ENCODE measurements at places on chromosomes 11 and 22.

DNA sequence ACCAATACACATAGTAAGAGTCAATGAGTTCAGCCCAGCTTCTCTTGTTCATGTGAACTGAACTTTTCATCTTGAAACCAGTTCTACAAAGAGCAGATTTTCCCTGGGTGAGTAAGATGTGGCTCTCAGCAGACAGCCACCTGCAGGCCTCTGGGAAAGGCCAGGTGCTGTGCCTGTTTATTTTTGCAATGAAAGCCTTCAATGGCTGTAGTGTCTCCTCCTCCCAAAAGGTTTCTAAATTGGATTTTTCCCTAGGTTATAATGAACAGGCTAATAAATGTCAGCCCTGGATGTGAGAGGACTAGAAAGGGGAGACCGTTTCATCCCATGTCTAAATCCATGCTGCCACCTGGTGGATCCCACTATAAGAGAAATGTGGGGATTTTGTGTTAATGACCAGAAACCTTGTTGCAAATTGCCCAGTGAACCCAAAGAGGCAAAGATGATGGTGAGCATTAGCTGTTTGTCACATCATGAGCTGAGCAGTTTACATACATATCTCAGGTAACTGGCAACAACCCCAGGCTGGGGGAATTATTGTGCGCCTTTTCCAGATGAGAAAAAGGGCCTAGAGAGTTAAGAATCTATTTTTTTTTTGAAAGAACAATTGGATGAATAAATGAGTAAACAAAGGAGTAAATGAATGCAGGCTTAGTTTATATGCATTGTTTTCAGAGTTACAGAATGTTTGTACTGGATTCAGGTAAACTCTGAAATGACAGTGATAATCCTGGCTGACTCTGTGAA, 12.7 kb downstream of the C11orf91 start:
- DNase-seq, result peak; percentile 81

DNA sequence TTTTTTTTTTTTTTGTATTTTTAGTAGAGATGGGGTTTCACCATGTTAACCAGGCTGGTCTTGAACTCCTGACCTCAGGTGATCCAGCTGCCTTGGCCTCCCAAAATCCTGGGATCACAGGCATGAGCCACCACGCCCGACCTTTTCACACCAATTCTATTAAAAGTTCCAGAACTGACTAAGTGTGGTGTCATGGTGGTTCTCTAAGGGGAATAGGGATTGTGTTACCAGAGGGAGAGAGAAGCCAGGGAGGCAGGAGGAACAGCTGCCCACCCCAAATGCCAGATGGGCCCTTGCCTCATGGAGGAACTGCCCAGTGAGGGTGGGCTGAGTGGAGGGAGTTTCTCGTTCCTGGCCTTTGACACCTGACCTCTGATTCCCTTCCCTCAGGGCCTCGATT, 5.9 kb downstream of the RPS6KA4 start:
- DNase-seq, result no peak

GRCh38 chr22:27715106-27715505, 86.5 kb downstream of the MN1 start:
- DNase-seq, result no peak

GRCh38 chr22:44172370-44173108, 8.2 kb upstream of the PARVG start:
- DNase-seq, result no peak

DNA sequence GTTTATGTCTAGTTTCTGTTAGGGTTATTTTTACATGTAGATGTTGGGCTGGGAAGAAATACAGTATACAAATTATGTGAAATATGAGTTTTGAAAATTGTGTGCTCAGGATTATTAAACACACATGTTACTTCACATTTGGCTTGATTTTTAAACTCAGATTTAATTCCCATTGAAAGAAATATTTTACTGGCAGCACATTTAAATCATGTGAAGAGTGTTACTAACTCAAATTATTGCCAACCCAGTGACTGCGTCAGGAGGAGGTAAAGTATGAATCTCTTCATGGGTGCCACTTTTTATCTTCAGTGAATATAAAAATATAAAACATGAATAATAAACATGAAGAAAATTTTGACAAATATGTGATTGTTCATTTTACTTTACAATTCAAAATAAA, 457.5 kb upstream of the CCDC179 start:
- no peak for DNase-seq

DNA sequence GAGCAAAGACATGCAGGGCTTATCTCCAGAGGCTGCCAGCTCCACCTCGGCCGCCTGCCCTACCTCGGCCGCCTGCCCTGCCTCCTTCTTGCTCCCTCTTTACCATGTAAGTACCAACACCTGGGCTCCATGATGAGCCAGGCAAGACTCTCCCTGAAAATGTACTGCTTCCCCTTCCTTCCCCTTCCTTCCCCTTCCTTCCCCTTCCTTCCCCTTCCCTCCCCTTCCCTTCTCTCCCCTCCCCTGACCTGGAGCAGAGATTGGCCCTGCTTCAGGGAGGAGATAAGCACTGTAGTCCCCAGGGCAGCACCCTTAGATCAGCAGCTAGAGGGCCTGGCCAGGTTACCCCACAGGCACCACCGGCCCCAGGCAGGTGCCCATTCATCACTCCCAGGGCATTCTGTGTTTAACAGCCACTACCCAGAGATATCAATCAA, 25.4 kb upstream of the ADORA2A start:
- DNase-seq, result no peak

DNA sequence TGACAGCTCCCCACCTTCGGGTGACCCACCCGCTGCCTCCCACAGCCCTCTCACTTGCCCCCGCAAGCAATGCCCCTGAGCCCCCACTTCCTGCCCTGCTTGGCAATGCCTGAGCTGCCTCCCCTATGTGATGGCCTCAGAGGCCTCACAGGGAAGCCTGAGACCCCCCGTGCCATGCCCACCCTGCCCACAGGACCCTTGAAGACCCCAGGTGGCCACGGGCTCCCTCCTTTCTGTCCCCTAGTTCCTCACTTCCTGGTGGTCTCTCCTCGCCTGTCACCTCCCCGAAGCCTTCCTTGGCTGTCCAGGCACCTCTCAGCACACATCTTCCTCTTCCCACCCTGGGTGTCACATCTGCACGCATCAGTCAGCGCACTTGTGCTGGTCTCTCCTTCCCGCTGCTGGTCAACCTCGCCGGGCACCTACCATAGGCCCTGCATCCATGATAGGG, 90.5 kb downstream of the BRD1 start:
- DNase-seq, result no peak

GRCh38 chr11:130278745-130279144, 36.0 kb downstream of the ZBTB44 start:
- DNase-seq, result no peak

DNA sequence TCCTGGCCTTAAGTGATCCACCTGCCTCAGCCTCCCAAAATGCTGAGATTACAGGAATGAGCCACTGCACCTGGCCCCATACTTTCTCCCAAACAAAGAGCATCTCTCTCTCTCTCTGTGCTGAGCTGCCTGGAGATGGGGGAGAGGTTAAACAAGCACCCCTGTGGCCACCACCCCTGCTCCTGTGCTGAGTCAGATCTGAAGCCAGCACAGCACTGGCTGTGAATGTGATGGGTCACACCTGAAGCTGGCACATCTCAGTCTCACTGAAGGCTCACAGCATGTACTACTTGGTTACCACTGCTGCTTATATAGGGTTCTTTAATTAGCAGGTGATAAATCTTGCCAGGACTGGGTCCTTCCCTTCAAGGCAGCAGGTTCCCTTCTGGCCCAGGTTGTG, 10.8 kb upstream of the WEE1 start:
- DNase-seq, result no peak

- no peak for DNase-seq
Observed at GRCh38 chr11:126602993-126603392, 247.5 kb downstream of the ST3GAL4 start.

- peak; percentile 79 for DNase-seq
Observed at GRCh38 chr22:37260901-37261336, 16.9 kb upstream of the RAC2 start.

DNA sequence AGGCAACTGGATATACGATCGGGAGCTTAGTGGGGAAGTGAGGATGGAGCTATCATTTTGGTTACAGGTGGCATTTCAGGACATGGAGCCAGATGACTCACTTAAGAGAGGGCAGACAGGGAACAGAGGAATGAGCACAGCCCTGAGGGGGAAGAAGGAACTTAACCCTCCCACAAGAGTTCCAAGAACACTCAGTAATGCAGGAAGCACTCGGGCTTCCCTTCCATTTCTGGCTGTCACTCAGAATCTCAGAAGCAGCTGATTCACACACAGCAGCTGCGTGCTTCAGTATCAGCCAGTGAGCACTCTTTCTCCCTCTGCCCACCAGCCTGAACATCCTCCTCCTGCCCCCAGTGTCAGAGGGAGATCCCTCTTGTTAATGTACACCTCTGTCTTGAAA, 34.8 kb downstream of the EFCAB6 start:
- DNase-seq, result peak; percentile 10

DNA sequence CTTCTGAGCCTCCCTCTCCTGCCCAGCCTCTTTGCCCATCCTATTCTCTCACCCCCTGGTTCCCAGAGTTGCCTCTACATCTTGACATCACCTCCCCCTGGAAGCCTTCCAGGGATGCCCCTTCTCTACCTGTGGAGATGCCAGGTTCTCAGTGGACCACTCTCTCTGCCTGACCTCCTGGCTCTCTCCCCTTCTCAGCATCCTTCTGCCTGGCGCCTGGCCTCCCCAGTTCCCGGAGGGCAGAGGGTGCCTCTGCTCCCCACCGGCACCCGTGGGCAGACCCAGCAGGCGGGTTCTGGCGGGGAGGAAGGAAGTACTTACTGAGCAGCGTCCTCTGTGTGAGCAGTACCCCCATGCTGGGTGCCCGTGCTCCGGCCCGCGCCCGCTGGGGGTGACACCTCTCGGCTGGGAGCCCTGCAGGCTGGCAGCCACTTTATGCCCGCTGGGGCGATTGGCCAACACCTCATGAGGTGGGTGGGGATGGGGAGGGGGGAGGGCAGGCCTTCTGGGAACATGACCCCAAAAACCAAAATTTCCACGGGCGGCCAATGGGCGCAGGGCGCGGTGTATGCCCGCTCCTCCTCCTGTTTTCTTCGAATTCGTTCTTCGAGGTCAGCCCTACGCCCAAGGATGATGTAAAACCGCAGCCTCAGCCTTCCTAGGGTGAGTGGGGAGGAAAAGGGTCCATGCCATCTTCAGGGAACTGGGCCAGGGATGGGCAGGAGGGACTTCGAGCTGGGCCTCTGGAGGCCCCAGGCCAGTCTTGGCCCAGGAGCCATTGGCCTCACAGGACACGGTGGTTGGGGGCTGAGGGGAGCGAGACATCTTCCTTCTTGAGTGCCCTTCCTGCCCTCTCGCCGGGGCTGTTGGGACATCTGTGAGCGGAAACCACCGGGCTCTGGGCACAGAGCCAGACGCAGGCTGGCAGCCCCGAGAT, at the start of gene OSM:
TSS of gene OSM (minus strand) at position 407 of the 937 bp plus-strand sequence. CDS start at position 355, 52 bp downstream.
- no peak for DNase-seq

DNA sequence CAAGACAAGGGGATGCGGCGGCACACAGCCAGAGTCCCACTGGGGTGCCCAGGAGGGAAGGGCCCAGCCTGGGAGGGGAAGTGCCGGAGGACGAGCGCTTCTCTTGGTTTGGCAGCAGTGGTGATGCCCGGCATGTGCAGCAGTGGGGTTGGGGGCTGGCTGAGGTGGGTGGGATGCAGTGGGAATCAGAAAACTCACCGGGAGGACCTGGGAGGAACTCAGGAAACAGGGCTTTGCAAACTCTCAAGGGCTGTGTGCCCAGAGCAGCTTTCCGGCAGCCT, 3.0 kb downstream of the FERMT3 start:
- DNase-seq, result no peak

GRCh38 chr11:66459138-66459778, 7.4 kb upstream of the PELI3 start:
- no peak for DNase-seq

- DNase-seq, result no peak
Observed at GRCh38 chr11:19187114-19187832, 14.5 kb downstream of the CSRP3 start.

Data from hepatocyte (in vitro differentiated cells).